Esophagus squamous epithelium (tissue), 5 donors: ENCODE measurements at places on chromosomes 6 and 20.

- no peaks in the 10 kb centered on the region for H3K27me3 ChIP-seq
- no peak overlapping the region for H3K27ac ChIP-seq
- no peaks in the 10 kb centered on the region for H3K36me3 ChIP-seq
- H3K4me1 ChIP-seq = no peaks in the 10 kb centered on the region
Measured at GRCh38 chr20:51959066-51959542, 156.8 kb upstream of the SALL4 start.

DNA sequence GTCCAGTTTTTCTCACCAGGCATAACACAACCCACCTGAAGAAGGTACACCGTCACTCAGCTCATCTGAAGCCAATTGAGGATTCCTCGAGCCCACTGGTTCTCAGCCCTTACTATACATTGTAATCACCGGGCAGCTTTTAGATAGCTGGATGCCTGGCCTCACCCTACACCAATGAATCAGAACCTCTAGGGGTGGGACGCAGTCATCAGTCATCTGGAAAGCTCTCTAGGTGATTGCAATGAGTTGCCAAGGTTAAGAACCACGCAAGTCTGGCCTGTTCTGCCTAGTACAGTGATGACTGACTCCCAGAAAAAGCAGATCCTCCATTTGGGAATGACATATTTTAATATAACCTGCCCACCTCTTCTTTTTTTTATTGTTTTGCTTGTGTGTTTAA is 41.1 kb downstream of the MC3R start:
- no peaks in the 10 kb centered on the region for H3K36me3 ChIP-seq
- H3K4me1 ChIP-seq = no peaks in the 10 kb centered on the region
- DNase-seq = no peak
- no peak overlapping the region for H3K27ac ChIP-seq
- no peak overlapping the region for H3K4me3 ChIP-seq
- H3K27me3 ChIP-seq = no peaks in the 10 kb centered on the region

GRCh38 chr20:58179432-58180099 is 48.9 kb downstream of the ANKRD60 start:
- H3K27ac ChIP-seq = no peak overlapping the region
- peaks cover 54% of the 10 kb centered on the region for H3K27me3 ChIP-seq
- H3K4me1 ChIP-seq = peaks cover 5% of the 10 kb centered on the region
- H3K4me3 ChIP-seq = peak overlapping the region; percentile 19
- H3K36me3 ChIP-seq = no peaks in the 10 kb centered on the region

- no peaks in the 10 kb centered on the region for H3K27me3 ChIP-seq
- H3K27ac ChIP-seq = no peak overlapping the region
- no peak for DNase-seq
- H3K36me3 ChIP-seq = peaks cover 94% of the 10 kb centered on the region
- H3K4me3 ChIP-seq = no peak overlapping the region
- H3K4me1 ChIP-seq = no peaks in the 10 kb centered on the region
Measured at GRCh38 chr20:3282271-3283221, 43.6 kb upstream of the SLC4A11 start.

DNA sequence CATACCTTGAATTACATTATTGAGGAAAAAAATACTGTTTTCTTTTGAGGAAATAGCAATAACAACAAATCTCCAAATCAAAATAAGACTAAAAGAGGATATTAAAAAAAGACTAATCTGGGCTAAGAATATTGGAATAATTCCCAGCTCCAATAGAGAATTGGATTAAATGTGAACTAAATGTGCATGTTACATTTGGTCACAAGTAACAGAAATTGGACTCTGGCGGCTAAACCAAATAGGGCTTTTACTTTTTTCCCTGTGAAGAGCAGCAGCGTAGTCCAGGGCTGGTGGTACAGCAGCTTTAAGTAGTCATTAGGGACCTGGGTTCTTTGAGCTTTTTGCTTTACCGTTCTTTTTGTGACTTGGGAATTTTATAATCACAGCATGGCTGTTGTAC is 71.9 kb downstream of the ELOVL2 start:
- DNase-seq = no peak
- H3K36me3 ChIP-seq = no peaks in the 10 kb centered on the region
- no peaks in the 10 kb centered on the region for H3K4me1 ChIP-seq

DNA sequence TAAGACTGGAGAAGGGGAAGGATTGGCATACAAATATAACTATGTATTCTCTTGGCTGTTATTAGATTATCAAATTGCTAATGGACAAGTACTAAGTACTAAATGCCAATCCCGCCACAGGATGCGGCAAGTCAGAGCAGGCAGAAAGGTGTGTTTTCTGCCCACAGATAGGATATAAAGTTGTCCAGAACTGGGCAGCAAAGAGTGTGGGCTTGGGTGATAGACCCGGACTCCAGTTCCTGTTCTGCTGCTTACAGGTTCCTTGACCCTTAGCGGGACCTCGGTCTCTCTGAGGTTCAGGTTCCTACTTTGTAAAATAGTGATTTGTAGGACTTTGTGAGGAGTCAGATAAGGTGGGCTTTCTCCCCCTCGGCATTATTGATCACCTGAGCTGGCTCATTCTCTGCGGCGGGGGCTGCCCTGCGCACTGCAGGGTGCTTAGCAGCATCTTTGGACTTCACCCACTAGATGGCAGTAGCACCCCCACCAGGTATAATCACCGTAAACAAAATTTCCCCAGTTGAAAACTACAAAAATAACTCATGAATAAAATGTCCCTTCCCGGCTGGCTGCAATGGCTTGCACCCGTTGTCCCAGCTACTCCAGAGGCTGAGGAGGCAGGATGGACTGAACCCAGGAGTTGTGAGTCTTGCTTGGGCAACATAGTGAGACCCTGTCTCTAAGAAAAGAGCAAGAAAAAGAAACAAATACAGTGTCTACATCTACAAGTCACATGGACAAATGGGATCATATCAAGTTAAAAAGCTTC is 193.1 kb downstream of the DOK5 start:
- no peaks in the 10 kb centered on the region for H3K36me3 ChIP-seq
- H3K27ac ChIP-seq = no peak overlapping the region
- H3K4me1 ChIP-seq = no peaks in the 10 kb centered on the region
- DNase-seq = no peak
- no peaks in the 10 kb centered on the region for H3K27me3 ChIP-seq
- no peak overlapping the region for H3K4me3 ChIP-seq

DNA sequence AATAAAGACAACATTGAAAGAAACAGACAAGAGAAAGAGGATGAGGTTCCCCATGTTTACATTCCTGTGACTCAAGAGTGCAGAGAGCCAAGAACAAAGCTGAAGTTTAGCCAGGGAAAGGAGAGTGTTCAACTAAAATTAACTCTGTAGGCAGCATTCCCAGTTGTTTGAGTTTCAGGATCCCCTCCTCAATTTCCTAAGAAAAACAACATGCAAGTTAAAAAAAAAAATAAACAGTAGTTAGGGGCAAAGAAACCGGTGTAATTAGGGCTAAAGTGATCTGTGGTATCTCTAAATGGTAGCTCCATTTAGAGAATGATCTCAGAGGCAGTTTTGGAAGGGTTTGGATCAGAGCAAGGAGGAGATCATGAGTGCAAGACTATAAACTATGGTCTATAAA is 30.9 kb upstream of the RAB23 start:
- no peaks in the 10 kb centered on the region for H3K36me3 ChIP-seq
- H3K27ac ChIP-seq = peak overlapping the region; percentile 53
- no peak for DNase-seq

DNA sequence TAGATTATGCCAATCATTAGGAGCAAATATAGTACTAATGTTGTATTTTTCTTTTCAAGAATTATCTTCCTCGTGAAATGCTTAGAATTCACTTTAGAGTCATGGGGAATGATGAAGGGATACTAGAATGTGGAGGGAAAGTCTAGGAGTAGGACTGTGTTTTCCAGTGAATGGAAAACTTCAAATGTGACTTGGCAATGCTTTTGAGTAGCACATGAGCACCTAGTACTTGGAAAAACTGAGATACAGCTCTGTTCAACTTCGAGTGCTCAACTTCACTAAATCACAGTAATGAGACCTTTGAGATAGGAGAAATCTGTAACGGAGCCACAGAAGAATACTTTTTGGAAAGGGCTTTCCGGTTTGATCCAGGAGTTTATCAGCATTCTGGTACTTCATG is 272.9 kb downstream of the ZFAND3 start:
- DNase-seq = no peak
- H3K36me3 ChIP-seq = no peaks in the 10 kb centered on the region
- no peak overlapping the region for H3K4me3 ChIP-seq
- no peaks in the 10 kb centered on the region for H3K27me3 ChIP-seq
- no peak overlapping the region for H3K27ac ChIP-seq

GRCh38 chr20:56552911-56553629 is 20.0 kb downstream of the FAM209B start:
- H3K27ac ChIP-seq = no peak overlapping the region
- H3K36me3 ChIP-seq = no peaks in the 10 kb centered on the region
- peaks cover 7% of the 10 kb centered on the region for H3K4me1 ChIP-seq
- DNase-seq = no peak
- H3K4me3 ChIP-seq = no peak overlapping the region

DNA sequence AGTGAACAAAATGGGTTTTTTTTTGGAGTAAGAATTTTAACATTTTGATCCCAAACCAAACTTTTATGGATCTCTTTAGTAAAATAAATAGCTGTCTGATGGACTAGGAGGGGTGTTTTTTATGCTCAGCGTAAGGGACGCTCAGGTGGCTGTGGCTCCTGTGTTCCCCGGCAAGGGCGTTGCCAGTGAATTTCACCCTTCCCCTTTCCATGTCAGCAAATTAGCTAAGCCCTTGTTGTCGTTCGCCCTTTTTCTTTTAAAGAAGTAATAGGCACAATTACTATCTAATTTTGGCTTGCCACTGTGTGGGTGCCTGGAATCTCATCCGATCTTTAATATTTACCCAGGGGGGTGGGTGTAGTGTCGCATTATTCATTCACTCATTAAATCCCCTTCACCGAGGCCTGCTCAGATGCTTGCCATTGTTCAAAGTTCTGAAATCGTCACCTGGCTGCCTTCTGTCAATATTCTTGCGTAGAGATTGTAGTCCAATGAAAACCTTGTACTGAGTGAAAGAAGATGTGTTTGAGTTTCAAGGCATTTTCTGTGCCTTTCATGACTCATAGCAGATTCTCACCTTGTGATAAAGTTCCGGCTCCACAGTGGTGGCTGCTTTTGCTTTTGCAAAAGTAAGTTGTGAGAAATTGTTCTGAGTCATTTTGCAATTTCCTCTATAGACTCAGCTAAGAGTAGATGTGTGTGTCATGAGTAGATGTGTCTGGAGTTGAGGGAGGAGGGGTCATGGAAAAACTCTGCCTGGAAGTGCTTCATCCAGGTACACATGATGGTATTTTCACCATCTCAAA is 40.0 kb upstream of the CLDN20 start:
- no peaks in the 10 kb centered on the region for H3K27me3 ChIP-seq
- no peak overlapping the region for H3K27ac ChIP-seq
- no peak for DNase-seq
- no peaks in the 10 kb centered on the region for H3K36me3 ChIP-seq
- no peak overlapping the region for H3K4me3 ChIP-seq

DNA sequence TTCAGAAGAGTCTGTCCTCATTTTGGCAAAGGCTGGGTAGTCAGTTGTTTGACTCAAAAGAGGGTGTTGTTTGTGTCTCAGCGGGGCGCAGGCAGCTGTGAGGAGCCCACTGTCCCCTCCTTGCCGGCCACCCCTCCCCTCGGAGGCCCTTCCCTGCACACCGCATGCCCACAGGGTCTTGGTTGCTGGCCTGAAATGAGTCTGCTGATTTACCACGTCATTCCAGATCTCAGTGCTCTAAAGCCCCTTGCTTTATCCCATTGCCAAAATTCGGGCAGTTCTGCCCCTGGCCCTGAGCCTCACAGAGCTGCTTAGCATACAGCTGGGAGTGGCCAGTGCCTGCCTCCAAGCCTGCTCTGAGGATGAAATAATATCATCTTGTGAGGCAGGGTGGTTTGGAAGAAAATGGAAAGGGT is 220.7 kb downstream of the UST start:
- no peak overlapping the region for H3K4me3 ChIP-seq
- no peak overlapping the region for H3K27ac ChIP-seq
- no peaks in the 10 kb centered on the region for H3K36me3 ChIP-seq
- H3K27me3 ChIP-seq = no peaks in the 10 kb centered on the region
- H3K4me1 ChIP-seq = no peaks in the 10 kb centered on the region

DNA sequence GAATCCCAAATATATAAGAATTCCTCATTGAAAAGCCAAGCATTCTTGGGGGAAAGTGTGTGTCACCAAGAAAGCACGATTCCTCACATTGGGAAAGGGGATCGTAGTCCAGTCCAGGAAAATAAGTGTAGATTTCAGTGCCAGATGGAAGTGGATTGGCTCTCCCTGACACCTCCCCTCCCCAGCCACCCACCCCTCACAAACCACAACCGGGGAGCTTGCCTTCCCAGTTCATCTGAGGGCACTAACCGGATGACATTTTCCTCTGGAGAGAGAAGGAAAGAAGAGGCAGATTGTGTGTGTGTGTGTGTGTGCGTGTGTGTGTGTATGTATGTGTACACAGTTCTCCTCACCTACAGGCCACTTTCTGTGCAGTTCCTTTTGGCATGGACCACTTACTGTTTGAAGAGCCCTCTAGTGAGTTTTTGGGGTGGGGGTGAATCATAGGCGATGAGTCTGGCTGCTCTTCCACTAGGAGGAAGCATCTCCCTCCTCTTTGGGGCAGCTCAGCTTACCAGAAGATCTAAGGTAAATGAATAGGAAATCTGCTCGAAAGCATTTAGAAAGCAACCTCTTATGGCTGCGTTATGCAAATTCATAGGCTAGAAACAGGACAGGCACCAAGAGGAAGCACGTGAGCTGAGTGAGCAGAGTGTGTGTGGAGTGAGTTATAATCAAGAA is 20.8 kb downstream of the DAAM2 start:
- H3K36me3 ChIP-seq = no peaks in the 10 kb centered on the region
- peaks cover 12% of the 10 kb centered on the region for H3K4me1 ChIP-seq
- H3K27ac ChIP-seq = peak overlapping the region; percentile 66
- no peaks in the 10 kb centered on the region for H3K27me3 ChIP-seq
- no peak for DNase-seq

DNA sequence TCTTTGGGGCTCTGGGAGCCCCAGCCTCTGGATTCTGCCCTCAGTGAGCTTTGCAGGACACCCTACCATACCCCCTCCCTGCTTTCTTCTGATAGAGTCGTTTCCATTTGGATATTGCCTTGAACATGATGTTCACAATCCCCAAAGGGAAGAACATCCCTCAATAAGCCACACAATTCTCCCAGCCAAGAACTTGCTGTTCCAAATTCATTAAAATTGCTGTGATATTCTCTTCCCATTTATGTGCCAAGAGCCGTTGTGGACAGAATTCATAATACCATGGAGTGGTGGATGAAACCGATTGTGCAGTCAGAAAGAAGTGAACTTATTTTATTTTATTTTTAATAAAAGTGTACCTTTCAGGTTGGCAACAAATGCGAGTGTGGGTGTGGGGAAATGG is 95.8 kb downstream of the DHX35 start:
- no peaks in the 10 kb centered on the region for H3K4me1 ChIP-seq
- H3K27ac ChIP-seq = no peak overlapping the region
- no peak for DNase-seq

DNA sequence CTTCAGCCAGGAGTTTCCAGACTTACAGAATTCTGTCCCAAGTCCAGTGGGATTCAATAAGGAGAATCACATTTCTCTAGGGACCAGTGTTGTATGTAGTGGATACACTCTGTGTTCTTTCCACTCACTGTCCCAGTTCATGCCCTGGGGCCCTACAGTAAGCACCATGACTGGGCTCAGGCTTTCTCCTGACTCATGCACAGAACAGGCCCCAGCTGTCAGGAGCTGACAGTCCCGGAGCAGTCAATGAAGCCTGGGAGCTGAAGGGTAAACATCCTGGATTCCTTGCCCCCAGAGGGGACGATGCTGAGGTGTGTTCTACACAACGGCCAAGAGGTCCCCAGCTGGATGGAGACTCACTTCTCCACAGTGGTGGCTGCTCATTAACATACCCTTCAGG is 40.2 kb upstream of the LRFN2 start:
- H3K36me3 ChIP-seq = no peaks in the 10 kb centered on the region
- no peak overlapping the region for H3K4me3 ChIP-seq
- DNase-seq = no peak
- no peak overlapping the region for H3K27ac ChIP-seq
- H3K27me3 ChIP-seq = no peaks in the 10 kb centered on the region
- H3K4me1 ChIP-seq = no peaks in the 10 kb centered on the region
